ENCODE measurements at places on chromosomes 1 and 21.
A peak's percentile ranks its signal among the peaks of the same experiment; 100 is the strongest.

GRCh38 chr1:82125119-82125518 lies 324.4 kb downstream of the ADGRL2 start:
- DNase-seq, result no peak

GRCh38 chr1:10211805-10212410 lies 1.5 kb downstream of the KIF1B start:
- DNase-seq, result no peak

DNA sequence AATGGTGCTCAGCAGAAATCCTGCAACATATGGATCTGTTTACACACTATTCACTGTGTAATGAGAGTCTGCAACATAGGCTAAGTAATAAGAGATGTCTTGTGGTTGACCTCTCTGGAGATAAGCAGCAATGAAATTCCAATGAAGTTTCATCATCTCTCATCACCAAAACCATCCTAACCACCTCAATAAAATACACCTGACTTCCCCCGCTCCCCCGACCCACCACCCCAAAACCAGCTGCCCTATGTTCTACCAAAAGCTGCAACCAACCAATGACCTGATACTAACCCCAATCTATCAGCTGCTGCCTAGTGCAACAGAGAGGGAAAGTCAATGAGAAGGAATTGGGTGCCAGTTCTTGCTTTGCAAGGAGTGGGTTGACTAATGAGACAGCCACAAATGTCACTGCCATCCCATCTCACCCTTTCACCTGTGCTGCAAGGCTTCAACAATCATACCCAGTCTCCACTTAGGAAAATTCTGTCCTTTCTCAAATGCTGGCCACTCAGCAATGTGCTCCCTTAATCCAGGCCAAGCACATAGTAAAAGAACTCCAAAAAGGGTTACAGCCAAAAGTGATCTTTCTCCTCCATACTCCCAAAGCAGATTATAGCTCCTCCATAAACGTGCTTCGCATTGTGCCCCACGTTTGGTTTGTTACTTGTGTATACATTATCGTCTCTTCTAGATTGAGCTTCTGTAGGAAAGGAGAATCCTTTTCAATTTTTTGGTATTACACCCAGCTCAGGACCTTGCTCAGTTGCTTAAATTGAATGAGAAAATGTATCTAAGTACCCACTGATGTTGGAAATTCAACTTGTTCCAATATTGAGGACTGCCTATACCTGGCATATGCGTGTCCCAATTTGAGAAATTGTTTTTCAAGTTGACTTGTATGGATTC lies 29.0 kb downstream of the MRPL39 start:
- no peak for DNase-seq

DNA sequence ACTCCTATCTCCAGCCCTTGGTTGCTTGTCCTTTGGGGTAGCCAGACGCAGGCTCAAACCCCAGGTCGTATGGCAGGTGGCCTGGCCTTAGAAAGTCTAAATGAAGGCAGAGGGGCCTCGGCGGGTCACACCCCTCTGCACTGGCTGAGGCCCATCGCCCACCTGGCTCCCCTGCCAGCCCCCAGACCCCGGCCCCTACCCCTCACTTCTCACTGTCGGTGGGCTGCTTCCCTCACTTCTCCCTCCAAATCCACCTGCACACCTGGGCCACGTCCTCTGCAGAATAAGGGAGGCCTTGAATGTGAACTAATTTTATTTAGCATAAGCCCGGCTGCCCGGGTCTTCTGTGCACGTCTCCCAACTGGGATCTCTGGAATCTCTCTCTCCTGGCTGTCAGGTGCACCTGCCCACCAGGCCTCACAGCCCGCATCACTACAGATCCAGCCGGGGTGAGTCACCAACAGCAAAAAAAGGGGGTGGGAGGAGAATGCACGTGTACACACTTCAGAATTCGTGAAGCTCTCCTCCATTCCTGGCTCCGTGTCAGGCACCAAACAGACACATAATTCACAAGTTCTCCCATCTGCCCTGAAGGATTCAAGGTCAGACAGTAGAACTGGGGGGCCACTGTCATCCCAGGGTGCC lies 107.5 kb upstream of the SIM2 start:
- no peak for DNase-seq

- DNase-seq, result no peak
Measured at GRCh38 chr1:183368213-183369108, 49.7 kb downstream of the NMNAT2 start.

- DNase-seq, result no peak
Measured at GRCh38 chr1:235817101-235817728, 49.5 kb downstream of the LYST start.

DNA sequence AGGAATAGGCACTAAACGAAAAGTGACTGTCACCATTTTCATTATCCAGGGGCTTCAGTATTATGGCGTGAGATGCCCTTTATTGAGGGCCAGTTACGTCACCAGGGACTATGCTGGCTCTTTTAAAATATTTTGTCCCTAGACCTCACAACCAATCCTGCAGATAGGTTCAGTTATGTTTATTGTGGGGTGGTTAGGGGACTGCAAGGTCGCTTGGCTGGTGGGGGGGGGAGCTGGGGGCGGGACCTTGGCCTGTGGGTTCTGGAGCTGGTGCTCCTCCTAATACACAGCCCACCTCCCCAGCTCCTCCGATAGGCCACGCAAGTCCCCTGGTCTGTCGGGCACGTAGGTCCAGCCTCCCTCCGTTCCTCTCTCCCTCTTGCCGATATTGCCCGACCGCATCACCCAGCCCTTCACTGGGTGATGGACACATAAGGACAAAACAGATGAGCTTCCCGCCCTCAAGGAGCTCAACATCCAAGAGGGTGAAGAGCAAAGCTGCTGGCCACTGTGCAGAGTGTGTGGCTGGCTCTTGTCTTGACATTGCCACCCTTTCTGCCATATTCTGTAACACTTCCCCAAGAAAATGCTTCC lies 271.8 kb downstream of the MATN1 start:
- DNase-seq, result no peak

GRCh38 chr1:12031039-12031980 lies 12.0 kb downstream of the MIIP start:
- peak; percentile 60 for DNase-seq

DNA sequence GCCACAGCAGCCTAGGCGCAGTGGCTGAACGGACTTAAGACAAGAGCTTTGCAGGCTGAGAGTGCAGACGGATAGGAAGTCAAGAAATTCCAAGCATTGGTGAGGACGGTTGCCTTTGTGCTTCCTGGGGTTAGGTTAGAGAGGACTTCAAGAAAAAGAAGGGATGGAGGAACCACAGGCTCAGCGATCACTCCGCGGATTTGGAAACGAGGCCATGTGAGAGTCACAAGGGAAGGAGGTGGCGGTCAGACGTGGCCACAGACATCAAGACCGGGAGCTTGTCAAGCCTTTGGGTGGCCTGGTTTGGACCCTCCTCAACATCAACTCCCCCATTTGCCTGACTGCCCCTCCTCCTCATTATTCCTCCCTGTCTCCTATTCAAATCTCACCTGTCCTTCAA lies 62.3 kb downstream of the NID1 start:
- DNase-seq, result no peak

GRCh38 chr1:10189659-10190058 lies 20.7 kb upstream of the KIF1B start:
- DNase-seq, result no peak

GRCh38 chr1:106465666-106466065 lies 590.8 kb upstream of the PRMT6 start:
- DNase-seq, result no peak

DNA sequence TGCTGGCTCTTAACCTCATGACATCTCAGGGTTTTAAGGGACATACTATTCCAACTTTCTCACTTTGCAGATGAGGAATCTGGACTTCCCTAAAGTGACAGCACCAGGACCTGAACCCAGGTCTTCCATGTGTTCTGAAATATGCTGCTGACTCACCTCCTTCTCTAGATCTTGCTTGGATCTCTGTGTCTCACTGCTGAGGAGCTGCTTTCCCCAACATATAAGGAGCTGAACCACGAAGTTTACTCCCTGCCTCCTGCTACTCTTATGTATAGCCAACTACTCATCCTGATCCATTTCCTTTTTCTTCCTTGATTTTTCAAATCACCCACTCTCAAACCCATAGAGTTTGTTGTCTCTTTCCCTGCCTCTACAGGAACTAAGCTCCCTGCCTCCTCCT lies 38.2 kb downstream of the ALG14 start:
- DNase-seq, result no peak

Measured in activated CD4-positive, alpha-beta memory T cell treated with anti-CD3 and anti-CD28 coated beads, Interleukin-2, amount 10 ng/mL, durations not matched to agents 7 days and 5 days (primary cell).